ENCODE measurements at places on chromosomes 11 and 22.

DNA sequence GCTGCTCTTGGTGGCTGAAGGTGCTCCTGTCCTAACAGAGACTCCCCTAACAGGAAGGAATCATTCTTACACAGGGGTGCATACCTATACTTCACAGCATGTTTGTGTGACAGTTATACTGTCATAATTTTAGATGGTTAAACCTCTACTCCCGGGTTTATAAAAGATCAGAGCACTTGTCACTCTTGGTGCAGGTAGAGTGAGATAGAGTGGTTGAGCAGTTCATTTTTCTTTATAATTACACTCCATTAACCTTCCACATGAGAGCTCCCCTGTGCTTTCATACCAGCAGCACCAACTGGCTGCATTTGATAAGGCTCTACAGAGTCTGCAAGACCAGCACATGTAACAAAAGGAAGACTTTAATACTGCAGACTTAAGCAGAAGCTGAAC is 72.9 kb downstream of the LARGE2 start:
- DNase-seq, result no peak

DNA sequence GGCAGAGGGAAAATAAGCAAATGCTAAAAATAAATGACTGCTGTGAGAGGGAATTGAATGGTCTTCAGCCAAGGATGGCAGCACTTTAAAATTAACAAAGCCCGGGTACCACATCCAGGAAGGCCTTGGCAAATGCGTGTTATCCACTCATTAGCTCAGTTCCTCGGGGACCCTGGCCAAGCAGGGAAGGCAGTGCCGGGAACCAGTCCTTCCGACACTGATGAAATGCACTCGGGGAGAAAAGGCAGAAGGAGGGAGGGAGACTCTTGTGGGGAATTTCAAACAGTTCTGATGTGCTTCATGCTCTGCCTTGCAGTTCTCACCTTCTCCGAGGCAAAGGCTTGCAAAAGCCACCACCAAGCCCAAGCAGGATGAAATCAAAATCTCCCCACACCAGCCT is 38.3 kb downstream of the CLPB start:
- DNase-seq, result no peak

GRCh38 chr22:39598017-39598965 is 27.7 kb downstream of the CACNA1I start:
- DNase-seq, result no peak

- no peak for DNase-seq
These were observed 237.6 kb downstream of the OR4A5 start for GRCh38 chr11:54944211-54944610.

DNA sequence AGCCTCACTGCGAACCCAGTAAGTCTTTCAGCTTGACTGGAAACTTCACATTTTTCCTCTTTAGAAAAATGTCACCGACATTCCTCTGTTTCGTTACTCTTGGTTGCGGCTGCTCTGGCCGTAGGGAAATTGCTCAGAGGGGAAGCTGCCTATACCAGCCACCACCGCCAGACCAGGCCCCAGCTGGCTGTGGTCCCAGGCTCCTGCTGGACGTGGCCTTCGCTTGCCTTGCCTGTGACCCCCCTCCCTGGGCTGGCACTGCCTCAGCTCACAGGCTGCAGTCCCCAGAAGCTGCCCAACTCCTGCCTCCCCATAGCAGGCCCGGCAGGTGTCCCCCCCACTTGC is 197.8 kb downstream of the MN1 start:
- no peak for DNase-seq

- DNase-seq, result no peak
These were observed 228.9 kb upstream of the SORL1-AS1 start for GRCh38 chr11:121681550-121682268.

- no peak for DNase-seq
These were observed 10.0 kb upstream of the MYRF start for GRCh38 chr11:61742391-61742790.

DNA sequence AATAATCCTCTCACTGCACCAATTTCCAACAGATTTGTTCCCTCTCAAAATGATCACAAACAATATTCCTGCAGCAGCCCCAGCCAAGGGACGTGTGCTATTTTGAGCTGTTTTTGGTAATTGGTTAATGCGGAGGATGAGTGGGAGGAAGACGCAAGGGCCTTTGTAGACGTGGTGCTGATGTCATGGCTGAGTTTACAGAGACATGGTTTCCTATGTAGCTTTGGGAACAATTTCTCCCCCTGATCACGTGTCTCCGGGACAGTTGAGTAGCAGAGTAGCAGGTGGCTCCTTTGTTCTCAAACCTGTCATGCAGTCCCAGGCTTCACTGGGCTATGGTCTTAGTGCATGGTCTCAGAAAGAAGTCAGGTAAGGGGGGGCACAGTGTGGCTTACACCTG is 183.2 kb upstream of the NECTIN1 start:
- peak; percentile 27 for DNase-seq

DNA sequence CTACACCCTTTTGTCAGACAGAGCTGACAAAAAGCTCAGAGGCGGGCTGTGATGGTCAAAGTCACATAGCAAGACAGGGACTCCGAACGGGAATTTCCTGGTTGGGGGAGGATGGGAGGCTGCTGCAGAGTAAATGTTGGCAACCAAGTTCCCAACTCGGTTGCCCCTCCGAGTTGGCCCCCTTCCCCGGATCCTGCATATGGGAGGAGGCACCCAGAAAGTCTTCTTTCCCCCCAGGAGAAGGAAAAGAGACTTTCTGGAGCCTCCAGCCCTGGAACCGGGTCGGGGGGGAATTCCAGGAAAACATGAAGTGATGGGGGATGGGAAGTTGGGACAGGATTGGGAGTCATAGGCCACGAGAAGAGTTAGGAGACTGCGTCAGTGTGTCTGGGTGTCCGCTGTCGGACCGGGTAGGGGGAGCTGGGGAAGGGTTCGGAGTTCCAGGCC is 614 bp downstream of the SELENOM start:
- no peak for DNase-seq

DNA sequence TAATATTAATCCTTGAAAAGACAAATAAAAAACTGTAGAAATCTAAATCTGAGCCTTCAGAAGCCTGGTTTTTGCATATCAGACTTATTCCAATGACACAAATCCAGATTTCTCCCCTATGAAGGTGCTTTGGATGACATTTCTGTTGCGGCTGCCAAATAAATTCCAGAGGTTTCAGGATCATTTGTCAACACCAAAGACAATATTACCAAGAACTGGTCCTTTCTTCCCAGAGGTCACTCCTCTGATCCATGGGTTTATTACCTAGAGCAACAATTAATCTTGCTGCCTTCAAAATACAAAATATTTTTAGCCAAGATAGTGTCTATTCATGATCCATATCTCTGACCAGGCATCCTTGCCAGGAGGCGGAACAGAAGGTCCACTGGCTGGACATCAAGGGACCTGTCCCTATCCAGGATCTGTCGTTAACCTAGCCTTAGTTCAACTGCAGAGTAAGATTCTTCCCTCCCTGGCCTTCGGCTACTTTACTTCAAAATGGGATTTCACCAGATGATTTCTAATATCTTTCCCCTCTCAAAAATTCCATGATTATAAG is 4.9 kb downstream of the CADM1 start:
- no peak for DNase-seq

- DNase-seq, result no peak
These were observed 2.9 kb downstream of the ATG2A start for GRCh38 chr11:64914123-64914522.

DNA sequence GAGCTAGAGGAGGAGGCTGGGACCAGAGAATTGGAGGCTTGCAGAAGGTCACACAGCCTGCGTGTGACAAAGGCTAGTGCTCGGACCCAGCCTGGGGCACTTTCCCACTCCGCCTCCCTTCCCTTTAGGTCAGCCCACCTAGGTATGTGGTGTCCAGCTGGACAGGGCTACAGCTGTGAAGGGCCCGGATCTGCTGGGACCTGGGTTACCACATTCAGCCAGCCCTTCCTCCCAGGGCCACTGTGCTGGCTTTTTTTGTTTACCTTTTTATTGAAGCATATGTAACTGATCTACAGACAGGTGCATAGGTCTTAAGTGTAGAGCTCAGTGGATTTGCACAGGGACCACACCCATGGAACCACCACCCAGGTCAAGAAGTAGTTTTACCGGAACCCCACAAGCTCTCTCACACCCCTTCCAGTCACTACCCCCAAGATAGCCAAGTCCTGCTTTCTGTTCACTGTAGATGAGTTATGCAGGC is 8.7 kb downstream of the CAPN5 start:
- DNase-seq, result no peak

- no peak for DNase-seq
These were observed 137.0 kb downstream of the SLC1A2 start for GRCh38 chr11:35282221-35282882.

GRCh38 chr22:43923191-43923590 is 414 bp upstream of the PNPLA3 start:
- DNase-seq, result no peak

GRCh38 chr11:87035976-87036583 is 1.7 kb upstream of the TMEM135 start:
- DNase-seq, result no peak

- DNase-seq, result peak; percentile 5
These were observed 393 bp downstream of the ST13 start for GRCh38 chr22:40855979-40856512.

GRCh38 chr22:39290724-39291161 is 28.7 kb downstream of the RPL3 start:
- DNase-seq, result peak; percentile 52

DNA sequence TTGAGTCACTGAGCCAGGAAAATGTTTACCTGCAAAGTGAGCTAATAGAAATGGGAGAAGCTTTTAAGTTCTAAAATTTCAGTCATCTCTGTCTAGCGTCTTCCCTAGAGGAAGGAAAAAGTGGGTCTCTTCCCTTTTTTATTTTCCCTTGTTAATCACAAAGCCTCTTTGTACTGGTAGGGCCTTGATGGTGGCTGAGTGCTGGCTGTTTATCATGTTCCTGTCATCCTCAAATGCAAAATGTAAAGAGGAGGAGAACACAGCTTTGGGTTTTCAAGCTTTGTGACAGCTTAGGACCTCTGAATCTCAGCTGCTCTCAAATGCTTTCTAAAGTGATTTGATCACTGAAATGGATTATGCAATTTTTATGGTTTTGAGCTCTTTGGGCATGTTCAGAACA is 222.0 kb downstream of the TMEM135 start:
- DNase-seq, result no peak

GRCh38 chr11:131609921-131610320 is 239.5 kb downstream of the NTM start:
- no peak for DNase-seq

- no peak for DNase-seq
These were observed 12.2 kb downstream of the USP2 start for GRCh38 chr11:119369132-119369925.

- no peak for DNase-seq
These were observed 333.0 kb upstream of the NARS2 start for GRCh38 chr11:78907636-78908035.

GRCh38 chr11:22577854-22578253 is 47.8 kb downstream of the FANCF start:
- DNase-seq, result no peak

- DNase-seq, result no peak
These were observed 135.7 kb downstream of the TMEM135 start for GRCh38 chr11:87173185-87174039.

GRCh38 chr11:131595797-131596196 is 225.4 kb downstream of the NTM start:
- no peak for DNase-seq

DNA sequence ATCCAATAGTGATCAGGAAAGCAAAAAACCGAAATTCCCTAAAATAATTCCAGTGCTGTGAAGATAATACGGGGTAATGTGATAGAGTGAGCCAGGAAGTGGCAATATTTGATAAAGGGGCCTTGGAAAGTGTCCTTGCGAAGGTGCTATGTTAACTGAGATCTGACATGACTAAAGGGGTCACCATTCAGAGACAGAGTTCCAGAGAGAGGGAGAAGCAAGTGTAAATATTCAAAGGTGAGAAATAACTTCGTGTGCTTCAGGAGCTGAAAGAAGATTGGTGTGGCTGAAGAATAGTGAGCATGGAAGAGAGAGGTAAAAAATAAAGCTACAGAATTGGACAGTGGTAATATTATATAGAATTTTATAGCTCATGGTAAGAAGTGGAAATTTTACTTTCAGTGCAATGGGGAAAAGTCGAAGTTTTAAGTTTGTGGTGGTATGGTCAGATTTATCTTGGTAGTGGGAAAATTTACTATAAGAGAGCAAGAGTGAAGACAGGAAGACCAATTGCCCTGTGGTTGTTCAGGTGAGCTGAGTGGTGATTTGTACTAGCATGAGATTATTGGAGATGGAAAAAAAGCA is 164.5 kb downstream of the JRKL start:
- DNase-seq, result no peak

GRCh38 chr11:116969694-116970093 is 128.5 kb downstream of the SIK3 start:
- DNase-seq, result no peak

GRCh38 chr22:42442748-42443147 is 10.5 kb upstream of the NFAM1 start:
- DNase-seq, result no peak

DNA sequence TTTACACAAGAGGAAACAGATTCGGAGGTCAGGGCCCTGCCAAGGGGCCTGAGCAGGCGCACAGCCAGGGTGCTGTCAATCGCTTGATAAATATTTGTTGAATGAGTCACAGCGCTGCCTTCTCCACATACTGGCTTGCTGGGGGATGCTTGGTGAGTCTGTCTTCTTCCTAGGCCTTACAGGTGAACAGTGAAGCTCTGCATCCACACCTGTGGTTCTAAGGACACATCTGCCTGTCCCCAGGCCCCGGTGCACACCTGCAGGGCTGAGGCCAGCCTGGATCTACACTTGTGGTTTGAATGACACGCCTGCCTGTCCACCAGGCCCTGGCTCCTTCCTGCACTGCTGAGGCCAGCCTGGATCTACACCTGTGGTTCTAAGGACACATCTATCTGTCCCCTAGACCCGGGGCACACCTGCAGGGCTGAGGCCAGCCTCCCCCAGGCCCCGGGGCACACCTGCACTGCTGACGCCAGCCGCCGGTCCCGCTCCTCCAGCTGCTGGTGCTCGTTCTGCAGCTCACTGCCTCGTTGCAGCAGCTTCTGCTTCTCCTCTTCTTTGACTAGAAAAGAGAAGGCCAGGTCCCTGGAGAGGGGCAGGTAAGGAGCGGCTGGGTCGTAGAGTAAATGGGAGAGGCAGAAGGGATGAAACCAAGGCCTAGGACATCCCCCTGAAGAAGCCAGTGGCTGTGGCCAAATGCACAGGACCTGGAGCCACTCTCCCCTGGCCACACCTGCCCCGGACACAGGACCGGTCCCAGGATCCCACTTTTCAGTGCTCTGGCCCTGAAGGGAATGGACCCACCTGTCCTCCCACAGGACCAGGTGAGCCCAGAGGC is 124.6 kb downstream of the PHF21B start:
- DNase-seq, result no peak

- no peak for DNase-seq
These were observed 36.2 kb downstream of the THOC5 start for GRCh38 chr22:29517215-29517908.

- no peak for DNase-seq
These were observed 11.2 kb downstream of the C2CD3 start for GRCh38 chr11:74159642-74160041.

- DNase-seq, result no peak
These were observed 7.3 kb upstream of the KCNJ1 start for GRCh38 chr11:128874427-128874826.

- DNase-seq, result no peak
These were observed 2.3 kb upstream of the PVALB start for GRCh38 chr22:36819112-36819511.

GRCh38 chr22:17508110-17508509 is 55.2 kb upstream of the SLC25A18 start:
- no peak for DNase-seq

- no peak for DNase-seq
These were observed 4.8 kb upstream of the ELFN2 start for GRCh38 chr22:37431801-37432707.

GRCh38 chr11:118535261-118535660 is 4.3 kb downstream of the TMEM25 start:
- no peak for DNase-seq

- no peak for DNase-seq
These were observed 26.1 kb upstream of the CLMP start for GRCh38 chr11:123221096-123221561.
